NCI-H1105 treated with DMSO at 0.1 percent for 48 hours (cell line): ENCODE measurements at places on chromosomes 12 and 14.

GRCh38 chr14:104081951-104082464 is 3.5 kb upstream of the ASPG start:
- no peak for DNase-seq

DNA sequence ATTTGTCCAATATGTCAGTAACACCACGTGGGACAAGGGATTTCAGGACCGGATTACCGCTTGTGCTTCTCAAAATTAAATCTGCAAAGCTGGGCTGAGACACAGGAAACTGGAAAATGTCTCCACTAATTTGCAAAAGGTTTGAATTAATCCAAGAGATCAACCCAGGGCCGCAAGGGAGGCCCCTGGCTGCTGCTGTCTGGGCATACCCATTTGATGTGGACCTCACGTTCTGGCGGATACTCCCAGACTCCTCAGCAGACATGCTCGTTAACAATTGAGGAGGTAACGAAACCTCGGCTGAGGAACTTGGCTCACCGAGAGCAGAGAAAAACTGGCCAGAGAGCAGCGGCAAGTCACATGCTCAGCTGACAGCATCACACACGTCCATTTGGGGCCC is 180.6 kb downstream of the SLC15A4 start:
- DNase-seq: no peak

DNA sequence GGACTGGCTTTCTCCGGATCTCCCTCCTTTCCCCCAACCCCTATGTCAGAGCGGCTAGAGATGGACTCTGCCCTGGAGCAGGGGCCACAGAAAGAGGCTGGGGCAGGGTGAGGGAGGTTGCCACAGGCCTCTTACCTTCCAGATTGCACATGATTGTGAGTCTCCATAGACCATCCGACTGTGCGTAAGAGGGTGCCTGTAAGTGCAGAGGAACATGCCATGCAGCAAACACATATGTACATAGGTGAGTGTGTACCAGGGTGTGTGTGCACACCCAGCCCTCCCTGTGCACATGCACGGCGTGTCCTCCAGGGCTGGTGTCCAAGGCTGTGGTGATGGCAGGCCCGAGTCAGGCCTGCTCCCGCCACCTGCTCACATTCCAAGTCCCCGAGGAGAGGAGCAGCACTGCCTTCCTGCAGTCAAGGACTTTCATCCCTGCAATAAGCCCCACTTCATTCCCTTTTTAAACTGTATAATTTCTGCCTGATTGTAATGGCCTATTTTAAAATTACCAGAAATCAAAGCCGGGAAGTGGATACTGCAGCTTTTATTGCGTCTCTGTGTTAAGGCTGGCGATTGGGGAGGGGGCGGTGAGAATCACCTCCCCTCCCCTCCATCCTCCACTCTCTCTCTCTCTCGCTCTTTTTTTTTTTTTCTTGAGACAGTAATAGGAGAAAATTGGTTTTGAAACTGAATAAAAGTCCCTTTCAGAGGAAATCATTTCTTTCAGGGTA is 28.5 kb downstream of the FAM222A start:
- DNase-seq: no peak

GRCh38 chr12:24423611-24424010 is 474.1 kb upstream of the SOX5 start:
- DNase-seq: no peak

DNA sequence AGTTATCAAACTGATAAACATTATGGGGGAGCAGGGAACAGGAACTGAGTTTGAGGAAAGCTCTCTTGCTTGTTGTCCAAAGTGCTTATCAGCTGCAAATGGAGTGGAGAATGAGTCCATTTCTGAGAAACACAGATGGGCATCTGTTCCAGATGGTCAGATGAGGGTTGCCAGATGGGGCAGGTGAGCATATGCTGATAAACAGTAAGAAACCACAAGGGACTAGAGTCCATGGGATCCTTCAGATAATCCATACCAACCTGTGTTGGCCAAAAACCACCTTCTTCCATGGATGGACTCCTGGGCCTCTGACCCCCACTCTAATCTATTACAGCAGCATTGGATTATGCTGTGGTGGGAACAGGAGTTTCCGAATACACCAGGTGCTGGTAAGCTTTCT is 38.3 kb downstream of the GNS start:
- DNase-seq: no peak

- no peak for DNase-seq
Observed at GRCh38 chr14:29629839-29630238, 297.8 kb downstream of the PRKD1 start.

DNA sequence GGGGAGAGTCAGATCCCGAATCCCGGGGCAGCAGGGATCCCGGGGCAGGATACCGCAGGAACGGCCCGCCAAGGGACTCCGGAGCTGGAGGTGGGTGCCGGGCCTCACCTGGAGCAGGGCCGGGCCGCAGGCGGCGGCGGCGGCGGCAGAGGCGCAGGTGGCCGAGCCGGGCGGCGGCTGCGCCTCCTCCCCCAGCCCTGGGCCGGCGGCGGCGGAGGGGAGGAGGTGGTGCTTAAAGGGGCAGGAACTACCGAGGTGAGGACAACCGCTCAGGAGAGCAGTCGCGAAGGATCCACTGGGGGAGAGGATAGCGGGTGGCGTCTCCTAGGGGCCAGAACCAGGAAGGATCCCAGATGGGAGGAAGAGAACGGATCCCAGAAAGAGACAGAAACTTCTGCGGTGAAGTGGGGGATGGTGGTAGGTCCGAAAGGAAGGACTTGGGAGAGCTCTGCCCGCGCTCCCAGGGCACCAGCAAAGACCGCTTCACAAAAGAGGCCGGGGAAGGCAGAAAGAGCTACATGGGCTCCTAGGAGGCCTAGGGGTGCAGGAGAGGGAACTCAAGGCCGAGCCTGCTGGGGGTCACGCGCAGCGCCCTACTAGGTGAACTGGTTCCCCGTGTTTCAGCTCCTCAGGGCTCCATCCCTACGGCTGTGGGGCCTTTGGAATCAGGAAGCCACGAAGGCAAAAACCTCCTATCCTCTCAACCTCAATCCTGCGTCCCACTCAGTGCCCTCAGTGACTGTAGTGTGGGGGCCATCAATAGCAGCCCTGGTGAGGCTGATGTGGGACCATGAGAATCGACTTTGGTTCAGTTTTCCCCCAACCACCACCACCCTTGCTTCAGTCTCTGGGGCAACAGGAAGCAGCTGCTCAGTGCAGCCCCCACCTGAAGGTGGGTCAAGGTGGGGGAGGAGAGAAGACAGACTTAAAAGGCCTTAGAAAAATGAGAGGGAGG is 5.0 kb upstream of the BAZ2A start:
- peak; percentile 59 for DNase-seq

DNA sequence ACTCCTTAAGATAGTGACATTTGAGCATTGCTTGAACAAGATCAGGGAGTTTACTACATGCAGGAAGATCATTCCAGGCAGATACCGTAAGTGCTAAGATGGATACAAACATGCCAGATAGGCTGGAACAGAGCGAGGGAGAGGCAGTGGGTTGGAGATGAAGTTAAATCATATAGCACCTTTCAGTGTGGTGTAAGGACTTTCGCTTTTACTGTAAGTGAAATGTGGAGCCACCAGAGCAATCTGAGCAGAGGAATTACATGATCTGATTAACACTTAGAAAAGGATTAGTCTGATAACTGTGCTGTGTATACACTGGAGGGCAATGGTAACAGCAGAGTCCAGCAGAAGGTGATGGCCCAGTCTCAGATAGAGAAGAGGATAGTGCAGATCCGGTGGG is 163.0 kb upstream of the SSTR1 start:
- DNase-seq: no peak

GRCh38 chr12:26114720-26115401 is 10.0 kb downstream of the BHLHE41 start:
- no peak for DNase-seq

DNA sequence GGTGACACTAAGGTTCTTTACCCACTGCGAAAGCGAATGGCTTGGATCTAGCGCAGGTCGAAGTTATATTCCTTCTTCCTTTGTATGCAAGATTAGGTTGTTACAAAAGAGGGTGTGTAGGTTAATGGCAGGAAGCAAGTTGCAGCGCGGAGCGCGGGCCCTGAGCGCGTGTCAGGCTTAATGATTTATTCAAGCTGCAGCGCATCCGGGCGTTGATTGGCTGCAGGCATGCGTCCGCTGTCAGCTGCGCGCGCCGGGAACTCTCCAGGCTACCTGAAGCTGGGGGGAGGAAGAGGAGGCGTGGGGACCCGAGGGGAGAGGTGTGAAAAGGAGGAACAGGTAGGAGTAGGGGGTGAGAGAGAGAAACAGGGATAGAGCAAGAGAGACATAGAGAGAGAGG is 7.4 kb downstream of the ASCL1 start:
- peak; percentile 77 for DNase-seq

DNA sequence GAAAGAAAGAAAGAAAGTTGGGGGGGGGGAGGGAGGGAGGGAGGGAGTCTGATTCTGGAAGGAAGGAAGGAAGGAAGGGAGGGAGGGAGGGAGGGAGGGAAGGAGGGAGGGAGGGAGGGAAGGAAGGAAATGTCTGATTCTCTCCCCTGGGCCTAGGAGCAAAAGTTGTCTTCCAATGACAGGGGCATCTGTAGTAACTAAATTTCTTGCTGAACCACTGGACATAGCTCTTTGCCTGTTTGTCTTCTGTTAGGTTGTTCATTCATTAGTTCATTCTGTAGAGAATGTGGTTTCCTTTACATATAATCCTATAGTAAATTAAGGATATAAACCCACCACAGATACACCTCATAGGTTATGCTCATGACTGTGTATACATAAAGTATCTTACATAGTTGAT is 59.9 kb downstream of the GPR68 start:
- DNase-seq: no peak

DNA sequence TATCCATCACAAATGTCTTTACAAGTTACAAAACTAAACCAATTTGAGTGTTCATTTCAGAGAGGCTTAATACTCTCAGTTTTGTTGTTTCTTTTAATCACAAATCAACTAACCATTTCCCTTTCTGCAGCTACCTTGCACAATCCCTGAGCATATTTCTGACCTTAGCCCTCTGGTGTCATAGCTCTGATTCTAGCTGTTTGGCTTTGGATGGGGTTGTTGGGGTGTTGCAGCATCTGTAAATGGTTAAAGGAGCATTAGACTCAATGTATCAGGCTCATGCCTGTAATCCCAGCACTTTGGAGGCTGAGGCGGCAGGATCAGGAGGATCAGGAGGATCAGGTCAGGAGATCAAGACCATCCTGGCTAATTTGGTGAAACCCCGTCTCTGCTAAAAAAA is 461.4 kb downstream of the NRXN3 start:
- DNase-seq: no peak

GRCh38 chr12:96077081-96077480 is 41.7 kb upstream of the LTA4H start:
- DNase-seq: no peak

GRCh38 chr12:54603872-54604271 is 15.4 kb upstream of the PPP1R1A start:
- DNase-seq: no peak

- no peak for DNase-seq
Observed at GRCh38 chr12:106452309-106452708, 94.8 kb downstream of the POLR3B start.

- DNase-seq: no peak
Observed at GRCh38 chr12:4261655-4262054, 11.9 kb upstream of the CCND2 start.
